K562 (cell line): ENCODE measurements at places on chromosomes 6 and 20.
A peak's percentile ranks its signal among the peaks of the same experiment; 100 is the strongest.

DNA sequence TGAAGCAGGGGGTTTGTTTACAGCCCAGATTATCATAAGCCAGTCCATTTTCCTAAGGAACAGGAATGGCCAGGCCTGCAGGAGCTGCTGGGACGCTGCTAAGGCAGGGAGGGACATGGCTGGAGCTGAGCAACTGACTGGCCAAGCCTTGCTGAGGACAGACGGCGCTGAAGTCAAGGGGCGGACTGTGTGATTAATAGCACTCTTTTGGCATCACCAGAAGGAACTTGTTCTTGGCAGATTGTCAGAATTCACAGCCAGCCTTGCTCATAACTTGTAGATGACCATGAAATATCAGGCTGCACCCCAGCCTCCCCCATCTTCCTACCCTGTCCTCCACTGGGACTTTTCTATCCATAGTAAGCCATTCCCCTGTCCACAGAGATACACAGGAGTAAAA, 218.8 kb upstream of the RNF24 start:
- no peak overlapping the region for H3K4me3 ChIP-seq
- no peaks in the 10 kb centered on the region; the same call in 2 of the 3 replicates for H3K4me1 ChIP-seq
- H3K27me3 ChIP-seq = peaks cover 4% of the 10 kb centered on the region; the same call in 1 of the 3 replicates
- DNase-seq = no peak

DNA sequence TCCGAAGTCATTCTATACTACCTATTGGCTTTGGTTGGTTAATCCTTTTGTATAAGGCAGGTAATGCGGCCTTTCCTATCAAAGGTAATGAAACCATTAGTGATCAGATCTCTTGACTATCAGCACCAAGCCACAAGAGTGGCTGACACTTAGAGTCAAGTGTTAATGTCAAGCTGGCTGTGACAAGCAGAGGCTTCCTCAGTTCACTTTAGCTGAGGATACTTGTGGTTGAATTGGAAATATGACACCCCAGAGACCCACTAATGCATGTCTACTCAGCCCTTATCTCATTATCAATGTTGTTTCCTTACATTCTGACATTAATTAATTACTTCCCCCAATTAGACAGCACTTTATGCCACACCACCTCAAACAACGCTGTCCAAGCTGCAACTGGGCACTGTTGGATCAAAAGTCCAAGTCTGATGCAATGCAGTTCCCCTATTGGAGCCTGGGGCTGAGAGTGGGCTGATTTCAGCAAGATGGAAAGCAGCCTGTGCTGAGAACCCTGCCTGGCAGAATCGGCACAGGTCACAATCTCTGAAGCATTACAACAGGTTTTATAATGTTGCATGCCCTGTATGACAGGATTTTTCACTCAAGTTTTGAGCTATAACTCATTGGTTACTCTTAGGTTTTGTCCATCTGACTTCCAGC, 273.5 kb downstream of the COL12A1 start:
- no peak for DNase-seq
- no peak overlapping the region for H3K4me3 ChIP-seq
- H3K4me1 ChIP-seq = no peaks in the 10 kb centered on the region
- H3K27ac ChIP-seq = no peak overlapping the region

DNA sequence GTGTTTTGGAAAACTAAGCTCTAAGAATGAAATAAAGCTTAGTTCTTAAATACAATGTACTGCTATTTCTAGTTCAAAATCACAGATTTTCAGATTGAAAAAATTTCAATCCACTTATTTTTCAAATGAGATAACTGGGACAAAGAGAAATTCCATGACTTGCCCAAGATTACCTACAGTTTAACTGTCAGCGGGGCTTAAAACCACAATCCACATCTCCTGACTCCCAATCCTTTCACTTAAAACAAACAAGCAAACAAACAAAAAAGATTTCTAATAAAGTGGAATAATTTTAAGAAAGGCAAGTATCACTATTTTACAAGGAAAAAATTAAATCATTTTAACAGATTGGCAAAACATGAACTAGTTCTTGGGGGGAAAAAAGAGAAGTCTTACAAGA, 4.2 kb downstream of the PHIP start:
- no peaks in the 10 kb centered on the region for H3K4me1 ChIP-seq
- H3K4me3 ChIP-seq = no peak overlapping the region
- no peak overlapping the region; the same call in 2 of the 3 replicates for H3K27ac ChIP-seq
- H3K27me3 ChIP-seq = no peaks in the 10 kb centered on the region
- H3K36me3 ChIP-seq = peaks cover 45% of the 10 kb centered on the region

GRCh38 chr6:26056583-26057350, 30.5 kb upstream of the HFE start:
- peak overlapping the region; percentile 94 for H3K27ac ChIP-seq
- no peaks in the 10 kb centered on the region for H3K27me3 ChIP-seq
- H3K36me3 ChIP-seq = no peaks in the 10 kb centered on the region; the same call in 2 of the 3 replicates
- peaks cover 25% of the 10 kb centered on the region for H3K4me1 ChIP-seq
- DNase-seq = peak; percentile 67
- H3K4me3 ChIP-seq = peak overlapping the region; percentile 60

DNA sequence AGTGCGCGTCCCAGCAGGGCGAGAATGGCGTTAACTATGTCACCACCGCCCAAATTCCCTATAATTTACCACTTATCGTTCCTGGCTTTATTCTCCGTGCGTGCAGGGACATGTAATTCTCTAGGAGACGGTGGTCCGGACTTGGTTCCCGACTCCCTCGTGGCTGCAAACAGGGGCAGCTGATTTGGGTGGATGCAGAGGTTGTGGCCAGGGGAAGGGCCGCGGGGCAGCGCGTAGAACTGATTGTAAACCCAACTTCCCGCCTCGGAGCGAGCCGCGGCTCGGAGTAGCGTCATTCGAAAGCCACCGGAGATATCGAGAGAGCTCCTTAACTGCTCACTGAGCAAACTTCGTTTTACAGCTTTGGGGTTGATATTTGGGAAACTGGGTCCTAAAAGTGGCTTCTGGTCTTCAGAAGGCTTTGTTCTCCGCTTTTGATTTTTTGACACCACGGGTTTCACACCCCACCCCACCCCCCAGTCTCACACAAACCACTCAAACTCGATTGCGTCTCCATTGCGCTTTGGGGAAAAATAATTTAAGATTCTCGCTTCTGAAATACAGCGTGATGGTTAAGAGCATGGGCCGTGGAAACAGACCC, 17.5 kb upstream of the ZSCAN9 start:
- no peak overlapping the region for H3K4me3 ChIP-seq
- H3K4me1 ChIP-seq = peaks cover 7% of the 10 kb centered on the region
- no peaks in the 10 kb centered on the region for H3K27me3 ChIP-seq
- H3K27ac ChIP-seq = no peak overlapping the region
- DNase-seq = no peak
- no peaks in the 10 kb centered on the region for H3K36me3 ChIP-seq

DNA sequence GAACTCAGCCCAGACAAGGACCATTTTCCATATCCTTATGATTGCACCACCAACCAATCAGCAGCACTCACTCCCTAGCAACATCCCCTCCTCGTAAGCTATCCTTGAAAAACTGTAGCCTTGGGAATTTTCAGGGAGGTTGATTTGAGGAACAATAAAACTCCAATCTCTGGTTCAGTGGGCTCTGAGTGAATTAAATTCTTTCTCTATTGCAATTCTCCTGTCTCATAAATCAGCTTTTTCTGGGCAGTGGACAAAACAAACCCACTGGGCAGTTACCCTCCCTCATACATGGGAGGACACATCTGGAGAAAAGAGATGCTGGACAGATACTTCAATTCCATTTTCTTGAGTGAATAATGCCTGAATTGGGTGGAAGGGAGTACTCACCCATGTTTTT, 115.4 kb upstream of the STXBP5 start:
- DNase-seq = no peak
- H3K36me3 ChIP-seq = no peaks in the 10 kb centered on the region
- H3K27me3 ChIP-seq = no peaks in the 10 kb centered on the region
- H3K27ac ChIP-seq = no peak overlapping the region
- no peaks in the 10 kb centered on the region for H3K4me1 ChIP-seq

DNA sequence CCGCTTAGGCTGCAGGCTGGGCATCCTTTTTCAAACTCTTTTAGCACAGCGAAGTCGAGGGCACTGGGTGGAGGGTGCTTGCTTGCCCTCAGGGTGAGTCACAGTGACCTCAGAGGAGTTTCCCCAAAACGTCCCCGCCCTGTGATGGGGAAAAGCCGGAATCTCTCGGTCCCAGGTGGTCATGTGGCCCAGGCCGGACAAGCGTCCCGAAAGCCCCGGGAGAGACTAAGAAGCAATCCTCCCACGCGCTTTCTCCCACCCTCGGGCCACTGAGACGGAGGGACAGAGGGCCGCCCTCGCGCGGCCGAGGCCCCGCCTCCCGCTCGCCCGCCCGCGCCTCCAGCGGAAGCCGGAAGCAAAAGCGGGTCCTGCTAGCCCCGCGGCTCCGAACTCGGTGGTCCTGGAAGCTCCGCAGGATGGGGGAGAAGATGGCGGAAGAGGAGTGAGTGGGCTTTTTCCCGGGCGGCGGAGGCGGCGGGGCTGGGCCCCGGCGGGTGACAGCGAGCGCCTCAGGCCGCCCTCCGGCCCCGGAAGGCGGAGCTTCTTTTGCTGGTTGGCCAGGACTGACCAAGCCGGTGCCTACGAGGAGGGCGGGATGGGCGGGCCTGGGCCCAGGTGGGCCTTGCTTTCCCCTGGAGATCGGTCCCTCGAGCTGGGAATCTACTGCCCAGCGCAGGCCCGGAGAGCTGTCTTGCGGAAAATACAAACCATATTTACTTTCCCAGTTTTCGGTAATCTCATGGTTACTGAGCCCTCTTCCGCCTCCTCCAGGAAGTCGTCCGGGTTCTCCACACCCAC, at the start of gene SLC9A8:
TSS of gene SLC9A8 (plus strand) at position 322 of the 798 bp plus-strand sequence. CDS start at position 417, 95 bp downstream.
- H3K27ac ChIP-seq = peak within 1 kb of the TSS; percentile 91
- H3K36me3 ChIP-seq = peaks cover 25% of the 10 kb centered on the region
- peaks cover 23% of the 10 kb centered on the region; the same call in 2 of the 3 replicates for H3K4me1 ChIP-seq
- DNase-seq = peak; percentile 96
- H3K27me3 ChIP-seq = no peaks in the 10 kb centered on the region

GRCh38 chr6:109372130-109372529, 10.1 kb downstream of the CD164 start:
- H3K4me3 ChIP-seq = no peak overlapping the region
- H3K27me3 ChIP-seq = no peaks in the 10 kb centered on the region
- no peak overlapping the region for H3K27ac ChIP-seq
- peaks cover 18% of the 10 kb centered on the region; the same call in 2 of the 3 replicates for H3K4me1 ChIP-seq

DNA sequence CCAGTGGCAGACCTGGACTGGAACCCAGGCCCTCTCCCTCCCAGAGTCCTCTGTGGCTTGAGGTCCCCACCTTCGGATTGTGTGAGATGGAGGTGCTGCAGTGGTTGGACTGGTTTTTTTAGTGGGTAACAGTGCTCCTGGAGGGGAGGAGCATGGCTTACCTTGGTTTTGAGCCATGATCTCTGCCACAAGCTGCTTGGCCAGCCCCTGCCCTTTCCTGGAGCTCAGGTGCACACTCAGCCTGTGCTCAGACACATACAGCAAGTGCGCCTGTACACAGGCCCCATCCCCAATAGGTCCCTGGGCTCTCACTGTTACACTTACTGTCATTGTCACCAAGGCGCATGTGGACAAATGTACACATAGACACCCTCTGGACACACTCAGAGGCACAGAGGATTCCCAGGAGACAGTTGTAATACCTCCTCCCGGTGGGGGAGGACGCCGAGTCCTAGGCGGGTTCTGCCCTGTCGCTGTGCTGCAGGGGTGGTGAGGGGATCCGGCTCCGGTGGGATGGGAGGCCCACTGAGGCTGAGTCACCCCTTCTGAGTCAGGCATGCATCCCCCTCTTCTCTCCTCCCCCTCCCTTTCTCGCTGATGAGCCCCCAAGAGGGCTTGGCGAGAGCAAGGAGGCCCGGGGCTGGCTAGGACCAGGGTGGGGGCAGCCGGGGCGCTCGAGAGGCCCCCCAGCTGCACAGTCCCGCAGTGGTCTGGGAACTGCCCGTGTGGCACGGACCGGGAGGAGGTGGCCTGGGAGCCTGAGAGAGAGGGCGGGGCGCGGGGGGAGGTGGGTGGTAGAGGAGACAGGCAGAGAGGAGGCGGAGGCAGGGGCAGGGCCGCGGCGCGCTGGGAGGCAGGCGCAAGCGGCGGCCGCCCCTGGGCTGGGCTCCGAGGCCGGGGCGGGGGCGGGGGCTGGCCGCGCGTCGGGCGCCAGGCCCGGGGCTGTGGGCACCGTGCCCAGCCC, 522 bp upstream of the EPB41L1 start:
- peak; percentile 56 for DNase-seq
- H3K27ac ChIP-seq = no peak overlapping the region
- no peaks in the 10 kb centered on the region; the same call in 2 of the 3 replicates for H3K4me1 ChIP-seq
- H3K27me3 ChIP-seq = peaks cover 14% of the 10 kb centered on the region; the same call in 2 of the 3 replicates
- H3K36me3 ChIP-seq = no peaks in the 10 kb centered on the region

DNA sequence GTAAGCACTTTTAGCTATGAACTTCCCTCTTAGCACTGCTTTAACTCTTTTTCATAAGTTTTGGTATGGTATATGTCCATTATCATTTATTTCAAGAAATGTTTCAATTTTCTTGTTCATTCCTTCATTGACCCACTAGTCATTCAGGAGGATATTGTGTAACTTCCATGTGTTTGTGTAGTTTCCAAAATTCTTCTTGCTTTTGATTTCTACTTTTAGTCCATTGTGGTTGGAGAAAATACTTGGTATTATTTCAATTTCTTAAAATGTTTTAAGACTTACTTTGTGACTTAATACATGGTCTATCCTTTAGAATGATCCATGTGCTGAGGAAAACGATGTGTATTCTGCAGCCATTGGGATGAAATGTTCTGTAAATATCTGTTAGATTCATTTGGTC, 176.5 kb downstream of the CENPW start:
- H3K4me3 ChIP-seq = no peak overlapping the region
- H3K36me3 ChIP-seq = no peaks in the 10 kb centered on the region
- H3K27ac ChIP-seq = no peak overlapping the region
- DNase-seq = no peak
- H3K4me1 ChIP-seq = no peaks in the 10 kb centered on the region

DNA sequence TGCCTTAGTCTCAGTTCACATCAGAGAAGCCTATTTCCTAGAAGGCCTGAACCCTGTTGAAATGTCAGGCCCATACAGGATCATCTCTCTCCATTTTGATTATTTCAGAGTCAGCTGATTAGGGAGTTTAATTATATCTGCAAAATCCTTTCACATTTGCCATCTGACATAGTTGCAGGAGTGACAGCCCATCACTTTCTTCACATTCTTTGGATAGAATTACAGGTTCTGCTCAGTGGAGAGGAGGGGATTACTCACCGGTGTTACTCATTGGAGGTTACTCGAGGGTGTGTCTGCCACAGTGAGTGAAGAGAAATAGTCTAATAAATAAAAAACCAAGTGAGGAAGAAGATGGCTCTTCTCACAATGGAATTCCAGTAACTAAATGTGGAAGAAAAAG, 216.8 kb downstream of the TMEM242 start:
- H3K36me3 ChIP-seq = 0 out of 3 replicates have a peak, but pooled peaks cover 5% of the 10 kb centered on the region
- H3K4me1 ChIP-seq = peaks cover 25% of the 10 kb centered on the region
- DNase-seq = no peak
- H3K27me3 ChIP-seq = no peaks in the 10 kb centered on the region
- H3K27ac ChIP-seq = peak overlapping the region; percentile 25; the same call in 1 of the 3 replicates

GRCh38 chr20:433300-433975, 25.3 kb downstream of the RBCK1 start:
- DNase-seq = no peak
- peaks cover 20% of the 10 kb centered on the region for H3K4me1 ChIP-seq
- H3K4me3 ChIP-seq = no peak overlapping the region
- peaks cover 48% of the 10 kb centered on the region for H3K36me3 ChIP-seq
- no peaks in the 10 kb centered on the region for H3K27me3 ChIP-seq

- no peaks in the 10 kb centered on the region for H3K27me3 ChIP-seq
- H3K27ac ChIP-seq = no peak overlapping the region
- no peaks in the 10 kb centered on the region for H3K4me1 ChIP-seq
- no peak overlapping the region for H3K4me3 ChIP-seq
- H3K36me3 ChIP-seq = no peaks in the 10 kb centered on the region
Measured at GRCh38 chr6:29925321-29925720, 17.0 kb upstream of the HLA-A start.
